Mesenteric fat pad (tissue), 1 donor: ENCODE measurements at places on chromosomes 5 and 9. TPM values are rescaled to one million over a fixed set of nuclear protein-coding genes. Genes with fewer than 3 reads are reported as not detected.

KIF27 gene
- total RNA-seq: 3.9 TPM

SLC12A7 gene
- total RNA-seq: 39.4 TPM

DNA sequence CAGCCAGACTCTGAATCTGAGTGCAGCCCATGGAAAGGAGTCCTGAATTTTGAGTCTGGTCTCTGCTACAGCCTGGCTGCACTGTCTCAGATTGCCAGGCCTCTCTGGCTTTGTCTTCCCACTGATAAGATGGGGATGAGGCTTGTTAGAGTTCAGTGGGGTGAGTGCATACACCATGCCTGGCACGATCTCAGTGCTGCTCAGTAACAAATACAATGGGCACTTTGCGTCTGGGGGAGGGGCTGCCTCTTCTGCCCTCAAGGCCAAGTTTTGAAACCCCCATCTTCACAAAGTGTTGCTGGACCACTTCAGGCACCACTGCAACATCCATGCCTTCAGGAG, 49.0 kb downstream of the PPARGC1B start:
- no peak for DNase-seq

CERCAM gene
- total RNA-seq: 46.0 TPM

DNA sequence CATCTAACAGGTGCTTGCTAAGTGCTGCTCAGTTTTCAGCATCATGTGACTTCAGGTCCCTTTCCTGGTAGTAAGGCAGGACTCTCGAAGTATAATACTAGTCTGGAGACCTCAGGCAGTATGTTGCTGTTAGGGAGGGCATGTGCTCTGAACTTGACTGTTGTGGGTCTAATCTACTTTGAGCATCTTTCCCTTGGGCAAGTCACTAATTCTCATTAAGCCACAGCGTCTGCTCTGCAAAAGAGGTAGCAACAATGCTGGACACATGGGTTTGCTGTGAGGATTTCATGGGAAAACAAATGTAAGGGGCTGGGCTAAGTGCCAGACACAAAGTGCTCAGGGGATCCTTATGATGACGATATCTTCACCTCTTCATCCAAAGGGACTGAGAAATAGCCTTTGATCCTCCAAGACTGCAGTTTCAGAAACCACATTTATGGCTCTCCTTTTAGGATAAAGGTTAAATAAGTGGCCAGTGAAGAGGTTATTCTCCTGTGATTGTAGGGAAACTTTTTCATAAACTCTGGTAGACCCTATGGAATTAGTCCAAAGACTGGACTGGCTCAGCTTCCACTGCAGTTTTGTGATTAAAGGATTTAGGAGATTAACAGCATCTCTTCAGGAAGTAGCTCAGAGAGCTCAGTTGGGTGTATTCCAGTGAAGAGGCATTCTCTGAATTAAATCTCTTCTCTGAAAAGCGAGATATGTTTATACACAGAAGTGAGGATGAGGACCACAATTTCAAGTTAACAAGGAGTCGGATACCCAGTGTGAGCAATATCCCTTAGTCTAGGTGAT, 216.6 kb downstream of the SGCD start:
- DNase-seq: no peak

DNA sequence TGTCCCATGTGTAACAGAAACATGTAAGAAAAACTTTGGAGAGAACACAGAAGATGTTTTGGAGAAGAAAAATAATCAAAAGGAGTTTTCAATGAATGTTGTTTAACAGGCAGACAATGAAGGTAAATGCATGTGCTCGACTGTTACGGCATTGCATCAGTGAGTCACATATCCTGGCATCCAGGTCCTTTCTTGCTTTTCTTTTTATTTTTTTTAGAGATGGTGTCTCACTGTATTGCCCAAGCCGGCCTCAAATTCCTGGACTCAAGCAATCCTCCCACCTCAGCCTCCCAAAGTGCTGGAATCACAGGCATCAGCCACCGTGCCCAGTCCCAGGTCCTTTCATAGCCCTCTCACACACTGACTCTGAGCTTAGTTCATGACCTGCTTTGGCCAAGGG, 181.8 kb downstream of the DTWD2 start:
- DNase-seq: no peak

- DNase-seq: peak; percentile 71
Measured at GRCh38 chr9:113652355-113653152, 189.0 kb downstream of the RGS3 start.

- no peak for DNase-seq
Measured at GRCh38 chr5:159903131-159903530, 13.2 kb upstream of the ADRA1B start.

IFNE gene
- total RNA-seq: not detected

IPO11 gene
- total RNA-seq: 32.9 TPM

DNA sequence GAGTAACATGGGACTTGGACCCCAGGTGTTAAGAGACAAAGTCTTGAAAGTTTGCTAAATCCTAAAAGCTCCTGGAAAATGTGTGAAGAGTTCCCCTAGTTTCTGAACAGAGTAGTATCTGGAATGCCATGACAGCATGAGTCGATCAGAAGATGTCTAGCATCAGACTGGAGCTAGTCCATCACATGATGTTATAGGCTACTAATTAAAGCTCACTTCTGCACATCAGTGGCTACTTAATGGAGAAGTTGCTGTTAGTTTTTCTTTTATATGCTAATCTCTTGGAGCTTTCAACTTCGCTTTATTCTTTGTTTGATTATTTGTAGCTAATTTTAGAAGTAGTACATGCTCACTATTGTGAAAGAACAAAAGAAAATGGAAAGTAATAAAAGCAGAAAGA, 471.3 kb upstream of the KLF4 start:
- no peak for DNase-seq

DNA sequence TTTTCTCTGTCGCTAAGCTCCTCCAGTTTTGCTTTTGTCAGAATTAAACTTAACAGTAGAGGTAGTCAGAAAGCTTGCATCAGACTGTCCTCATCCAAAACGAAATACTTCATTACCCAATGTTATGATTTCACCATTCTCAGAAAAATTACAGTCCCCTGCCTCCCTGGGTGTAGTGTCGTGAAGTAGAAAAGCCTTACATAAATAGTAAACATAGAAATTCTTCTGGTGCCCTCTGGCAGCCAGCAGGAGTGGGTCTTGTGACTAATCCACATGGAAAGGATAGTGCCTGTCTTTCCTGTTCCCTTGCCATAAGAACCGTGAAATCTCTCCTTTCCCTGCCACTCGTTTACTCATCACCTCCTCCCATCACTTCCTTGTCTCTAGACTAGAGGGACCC, 230.6 kb downstream of the GNA14 start:
- no peak for DNase-seq

PCDHGC3 gene
- 46.8 TPM for total RNA-seq

SLC22A4 gene
- total RNA-seq: 5.4 TPM

DNA sequence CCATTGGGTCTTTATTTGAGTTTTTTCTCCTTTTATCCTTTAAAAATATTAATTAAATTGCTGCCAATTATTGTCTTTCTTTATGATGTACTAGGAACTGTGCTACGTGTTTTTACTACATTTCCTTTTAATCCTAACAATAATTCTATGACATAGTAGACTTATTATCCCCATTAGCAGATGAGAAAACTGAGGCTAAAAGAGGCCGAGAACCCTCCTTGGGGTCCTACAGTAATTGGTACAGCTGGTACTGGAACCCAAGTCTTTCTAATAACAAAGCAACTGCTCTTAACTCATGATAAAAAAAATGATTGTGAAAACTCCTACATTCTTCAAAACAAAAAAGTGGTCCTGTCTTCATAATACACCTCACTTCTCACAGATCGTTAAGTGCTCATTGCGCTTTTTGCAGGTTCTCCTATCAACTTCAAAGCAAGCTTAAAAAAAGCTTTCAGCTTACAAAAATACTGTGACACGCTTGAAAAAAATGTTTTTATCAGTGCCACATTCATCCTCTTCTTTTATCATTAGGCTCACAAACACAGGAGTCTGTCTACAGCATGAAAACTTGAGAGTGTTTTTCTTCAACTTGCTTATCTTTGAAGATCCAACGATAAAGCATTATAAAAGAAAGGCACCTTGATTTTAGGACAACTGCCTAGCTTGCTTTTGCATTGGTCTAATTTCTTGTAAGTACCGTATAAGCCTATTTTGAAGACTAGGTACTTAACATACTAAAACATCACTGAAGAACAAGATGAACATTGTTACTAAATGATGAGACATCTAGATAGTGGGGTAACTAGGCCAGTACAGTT, 32.4 kb downstream of the FYB1 start:
- no peak for DNase-seq

ZFP37 gene
- 2.0 TPM for total RNA-seq

DNA sequence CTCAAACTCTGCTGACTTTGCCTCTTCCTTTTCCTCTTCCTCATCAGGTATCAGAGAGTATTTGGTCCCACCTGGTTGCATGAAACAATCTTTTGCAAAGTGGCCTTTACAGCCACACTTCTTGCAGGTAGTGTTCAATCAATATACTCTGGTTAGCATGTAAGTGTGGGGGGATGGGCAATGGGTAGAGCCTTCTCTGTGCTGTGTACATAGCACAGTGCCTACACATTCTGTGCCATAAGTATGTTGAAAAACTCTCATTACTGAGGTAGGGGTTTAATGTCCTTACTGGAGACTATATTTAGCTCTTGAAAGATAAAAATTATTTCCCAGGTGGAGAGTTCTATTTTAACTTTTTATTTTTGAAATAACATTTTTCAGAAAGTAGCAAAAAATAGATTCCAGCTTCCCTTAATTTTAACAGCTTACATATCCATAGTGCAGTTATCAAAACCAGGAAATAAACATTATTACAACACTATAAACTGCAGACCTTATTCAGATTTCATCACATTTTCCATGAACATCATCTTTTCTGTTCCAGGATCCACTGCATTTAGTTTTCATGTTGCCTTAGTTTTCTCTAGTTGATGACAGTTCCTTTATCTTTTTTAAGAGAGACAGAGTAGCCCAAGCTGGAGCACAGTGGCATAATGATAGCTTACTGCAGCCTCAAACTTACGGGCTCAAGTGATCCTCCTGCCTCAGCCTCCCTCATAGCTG, 15.1 kb downstream of the TTC1 start:
- DNase-seq: no peak
